ENCODE measurements at places on chromosomes 3 and 15.

DNA sequence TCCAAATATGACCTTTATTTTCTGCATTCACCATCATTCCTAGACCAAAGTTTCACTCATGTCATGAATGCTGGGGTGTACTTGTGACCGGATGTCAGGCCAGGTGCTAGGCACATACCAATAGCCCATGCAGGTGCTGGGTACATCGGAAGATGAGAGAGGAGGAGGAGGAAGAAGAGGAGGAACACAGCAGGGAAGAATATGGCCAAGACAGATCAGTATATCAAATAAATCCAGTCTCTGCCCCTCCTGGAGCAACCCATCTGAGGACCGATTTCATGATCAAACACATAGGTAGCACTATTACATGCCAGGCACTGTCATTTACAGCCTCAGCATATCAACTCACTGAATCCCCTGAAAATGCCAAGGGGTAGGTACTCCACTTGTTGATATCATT, 3.0 kb upstream of the WNT7A start:
- no peak for DNase-seq

- DNase-seq: no peak
Observed at GRCh38 chr15:36161771-36162212, 417.6 kb upstream of the CDIN1 start.

GRCh38 chr3:105545051-105545450, 178.3 kb downstream of the ALCAM start:
- no peak for DNase-seq

DNA sequence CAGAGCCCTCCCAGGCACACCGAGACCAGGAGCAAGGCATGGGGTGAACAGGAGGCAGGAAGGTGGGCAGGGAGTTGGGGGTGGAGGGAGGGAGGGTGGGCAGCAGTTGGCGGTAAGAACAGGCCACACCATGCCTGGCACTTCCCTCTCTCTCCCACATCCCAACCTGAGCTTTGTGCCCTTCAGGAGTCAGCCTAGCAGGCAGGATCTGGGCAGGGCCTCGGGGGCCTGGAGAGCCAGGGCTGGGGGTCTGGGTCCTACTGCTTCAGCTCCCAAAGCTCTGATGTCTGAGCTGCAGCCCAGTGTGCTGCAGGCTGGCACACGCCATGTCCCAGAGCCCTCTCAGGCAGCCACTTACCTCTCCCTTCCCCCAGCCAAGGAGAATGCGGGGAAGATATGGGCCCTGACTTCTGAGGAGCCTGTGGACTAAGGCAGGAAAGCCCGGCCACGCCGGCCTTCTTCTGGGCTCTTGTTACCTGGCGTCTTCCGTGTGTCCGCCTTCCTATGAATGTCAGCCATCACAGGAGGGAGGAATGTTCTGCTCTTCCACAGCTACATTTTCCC, 2.9 kb upstream of the MYL3 start:
- DNase-seq: no peak

DNA sequence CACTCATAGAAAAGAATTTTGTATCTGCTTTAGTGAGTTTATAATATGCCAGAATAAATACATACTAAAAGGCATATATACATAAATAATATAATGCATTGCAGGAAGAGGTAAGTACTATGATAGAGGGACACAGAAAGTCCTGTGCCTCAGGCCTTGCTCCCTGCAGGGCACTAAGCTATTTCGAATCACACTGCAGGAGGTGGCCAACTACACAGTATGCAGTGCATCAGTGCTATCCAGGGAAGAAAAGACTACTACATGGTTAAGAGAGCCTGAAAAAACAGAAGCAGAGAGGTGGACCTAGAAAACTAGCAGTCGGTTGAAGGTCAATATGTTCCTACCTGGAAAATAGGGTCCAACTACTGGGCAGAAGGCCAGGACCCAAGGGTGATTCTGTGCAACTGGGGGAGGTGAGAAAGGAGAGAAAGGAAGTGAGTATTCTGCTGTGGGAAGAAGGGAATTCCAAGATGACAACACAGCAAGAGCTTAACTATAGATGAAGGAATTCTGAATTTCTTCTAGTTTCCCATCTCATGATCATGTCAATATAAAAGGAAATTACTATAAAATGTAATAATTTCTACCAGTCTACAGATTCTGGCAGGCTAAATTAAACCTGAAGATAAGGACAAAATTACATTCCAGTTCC, 218.0 kb downstream of the ZBTB20 start:
- DNase-seq: no peak

DNA sequence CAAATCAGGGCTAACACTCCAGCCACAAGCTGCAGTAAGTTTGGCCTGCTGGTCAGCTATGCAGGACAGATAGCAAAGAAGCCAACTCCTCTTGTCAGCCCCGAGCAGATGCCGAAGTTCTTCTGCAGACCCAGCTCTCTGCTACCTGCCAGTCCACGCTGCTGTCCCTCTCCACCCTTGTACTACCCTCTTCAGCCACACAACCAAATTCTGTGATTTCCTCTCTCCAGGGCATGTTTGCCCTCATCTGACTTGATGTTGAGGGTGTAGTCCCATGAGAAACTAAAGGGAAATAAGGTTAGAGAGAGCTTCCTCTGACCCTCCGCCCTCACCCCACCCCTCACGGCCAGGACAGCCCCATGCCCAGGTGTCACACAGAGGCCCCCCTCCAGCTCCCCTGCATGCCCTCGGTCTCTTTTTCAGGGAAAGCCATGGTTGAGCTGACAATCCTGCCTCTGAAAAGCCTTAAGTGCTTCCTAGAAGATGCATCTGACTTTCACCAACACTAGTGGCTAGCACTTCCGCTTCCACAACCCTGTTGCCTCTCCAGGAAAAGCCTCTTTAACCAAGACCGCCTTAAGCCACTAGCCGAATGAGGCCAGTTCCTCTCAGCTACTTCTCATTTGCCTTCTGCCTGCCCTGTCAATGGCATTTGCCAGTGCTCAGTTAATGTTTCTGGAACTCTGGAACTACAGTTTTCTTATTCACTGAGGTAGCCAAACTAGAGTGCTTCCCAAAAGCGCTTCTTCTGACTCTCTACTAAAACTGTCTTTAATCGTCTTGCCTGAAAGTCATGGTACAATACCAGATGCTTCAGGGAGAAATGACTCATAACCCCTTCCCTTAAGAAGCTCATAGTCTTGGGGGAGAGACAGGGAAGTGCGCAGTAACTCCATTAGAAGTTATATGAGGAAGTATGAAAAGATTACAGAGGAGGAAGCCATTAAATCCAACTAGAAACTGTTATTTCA, 300.4 kb upstream of the STT3B start:
- DNase-seq: no peak

DNA sequence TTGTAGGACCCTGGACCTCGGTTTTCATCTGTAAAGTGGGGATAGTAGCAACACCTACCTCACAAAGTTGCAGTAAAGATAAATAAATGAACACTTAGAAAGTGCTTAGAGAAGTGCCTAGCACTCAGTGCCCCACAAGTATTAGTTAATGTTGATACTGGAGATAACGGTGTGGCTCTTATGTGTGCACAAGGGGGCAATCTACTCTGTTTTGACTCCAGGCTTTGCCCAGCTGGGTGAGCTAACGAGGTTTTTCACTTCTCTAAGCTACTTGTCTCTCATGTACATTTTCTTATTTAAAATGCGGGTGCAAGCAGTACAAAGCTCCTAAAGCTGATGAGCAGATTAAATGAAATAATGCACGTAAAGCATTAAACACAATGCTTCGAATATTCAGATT, 193.5 kb upstream of the ICE2 start:
- no peak for DNase-seq

DNA sequence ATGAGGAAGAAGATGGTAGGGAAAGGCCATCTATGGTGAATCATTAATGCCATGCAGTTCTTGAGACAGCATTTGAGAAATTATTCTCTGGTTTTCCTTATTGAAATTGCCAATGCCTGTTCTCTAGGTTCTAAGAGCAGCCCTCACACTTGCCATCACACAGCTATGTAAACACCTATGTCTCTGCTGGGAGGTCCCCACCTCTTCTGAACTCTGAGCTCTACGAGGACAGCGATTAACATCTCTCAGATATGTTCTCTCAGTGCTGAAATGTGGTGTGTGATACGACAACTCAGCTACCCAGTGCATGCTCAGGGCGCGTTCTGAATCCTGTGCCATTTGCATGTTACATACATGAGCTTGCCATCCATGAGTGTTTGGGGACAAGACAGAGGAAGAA, 131.3 kb upstream of the CTDSPL start:
- no peak for DNase-seq

- no peak for DNase-seq
Observed at GRCh38 chr3:25938566-25939325, 148.9 kb downstream of the OXSM start.

DNA sequence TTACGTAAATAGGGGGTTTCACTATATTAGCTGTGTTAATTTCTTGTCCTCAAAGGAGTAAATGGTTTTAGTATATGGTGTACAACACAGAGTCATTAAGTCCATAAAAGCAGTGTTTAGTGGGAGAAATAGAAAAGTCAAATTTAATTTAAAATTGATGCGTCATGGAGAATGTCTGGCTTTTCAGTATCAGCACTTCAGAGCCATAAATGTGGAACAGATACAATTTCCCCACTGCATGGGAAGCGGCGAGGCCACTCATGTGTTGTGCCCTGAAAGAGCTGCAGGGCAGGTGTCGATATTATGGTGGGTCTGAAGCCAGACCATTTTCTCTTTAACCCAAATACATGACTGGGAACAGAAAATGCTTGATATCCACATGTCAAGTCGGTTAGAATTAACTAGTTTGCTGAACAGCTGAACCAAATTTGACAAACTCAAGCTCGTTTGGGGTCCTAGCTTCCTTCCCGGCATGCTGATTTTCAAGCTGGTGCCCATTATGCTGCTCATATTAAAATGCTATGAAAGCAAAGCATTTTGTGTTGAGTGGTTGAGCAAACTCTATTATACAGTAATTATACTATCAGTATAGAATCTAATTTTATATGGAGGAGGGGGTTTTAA, 364.6 kb upstream of the TBL1XR1 start:
- no peak for DNase-seq

- DNase-seq: no peak
Observed at GRCh38 chr3:114634635-114635034, 340.8 kb downstream of the TIGIT start.

- DNase-seq: no peak
Observed at GRCh38 chr15:88563638-88564037, 17.2 kb upstream of the DET1 start.

DNA sequence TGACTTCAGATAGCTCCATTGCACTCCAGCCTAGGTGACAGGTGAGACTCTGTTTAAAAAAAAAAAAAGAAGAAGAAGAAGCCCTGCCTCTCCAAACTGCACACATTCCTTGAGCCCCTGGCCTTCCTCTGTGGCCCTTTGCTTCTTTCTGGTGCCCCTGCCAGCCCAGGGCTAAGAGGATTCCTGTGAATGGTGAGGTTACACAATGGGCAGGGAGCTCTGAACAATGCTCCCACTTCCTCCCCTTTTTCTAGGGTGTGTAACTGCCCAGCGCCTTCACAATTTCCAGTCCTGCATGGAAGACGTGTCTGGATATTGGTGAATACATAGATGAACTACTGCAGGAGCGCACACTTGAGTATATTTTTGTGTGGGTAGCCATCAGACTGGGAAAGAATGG, 3.6 kb upstream of the AMOTL2 start:
- no peak for DNase-seq

DNA sequence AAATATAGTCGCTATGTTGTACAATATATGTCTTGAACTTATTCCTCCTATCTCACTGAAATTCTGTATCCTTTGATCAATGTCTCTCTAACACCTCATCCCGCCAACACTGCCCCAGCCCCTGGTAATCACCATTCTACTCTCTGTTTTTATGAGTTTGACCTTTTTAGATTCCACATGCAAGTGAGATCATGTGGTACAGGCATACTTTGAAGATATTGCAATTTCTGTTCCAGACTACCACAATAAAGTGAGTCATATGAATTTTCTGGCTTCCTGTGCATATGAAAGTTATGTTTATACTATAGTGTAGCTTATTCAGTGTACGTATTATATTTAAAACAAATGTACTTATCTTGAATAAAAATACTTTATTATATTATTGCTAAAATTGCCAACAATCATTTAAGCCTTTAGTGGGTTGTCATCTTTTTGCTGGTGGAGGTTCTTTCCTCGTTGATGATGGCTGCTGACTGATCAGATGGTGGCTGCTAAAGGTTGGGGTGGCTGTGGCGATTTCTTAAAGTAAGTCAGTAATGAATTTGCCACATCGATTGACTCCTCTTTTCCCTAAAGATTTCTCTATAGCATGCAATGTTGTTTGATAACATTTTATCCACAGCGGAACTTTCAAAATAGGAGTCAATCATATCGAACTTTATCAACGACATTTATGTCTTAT, 257.2 kb downstream of the NFKBIZ start:
- DNase-seq: peak; percentile 26

DNA sequence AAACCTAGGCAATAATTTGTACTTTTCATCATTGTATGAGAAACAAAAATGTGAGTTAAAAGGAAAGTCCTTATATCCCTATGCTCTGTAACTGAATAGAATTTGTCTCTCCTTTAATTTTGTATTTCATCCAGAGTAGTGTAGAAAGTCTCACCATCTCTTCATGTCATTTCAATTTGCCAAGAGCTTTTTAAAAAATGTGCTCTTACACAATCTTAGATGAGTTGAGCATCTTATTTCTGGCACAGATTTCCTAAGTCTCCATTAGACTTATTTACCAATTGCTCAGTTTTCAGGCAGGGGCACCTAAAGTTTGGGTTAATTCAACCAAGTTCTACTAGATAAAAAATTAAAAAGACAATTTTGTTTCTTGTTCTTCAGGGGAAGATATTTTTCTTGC, 201.5 kb upstream of the RBMS3 start:
- DNase-seq: no peak

DNA sequence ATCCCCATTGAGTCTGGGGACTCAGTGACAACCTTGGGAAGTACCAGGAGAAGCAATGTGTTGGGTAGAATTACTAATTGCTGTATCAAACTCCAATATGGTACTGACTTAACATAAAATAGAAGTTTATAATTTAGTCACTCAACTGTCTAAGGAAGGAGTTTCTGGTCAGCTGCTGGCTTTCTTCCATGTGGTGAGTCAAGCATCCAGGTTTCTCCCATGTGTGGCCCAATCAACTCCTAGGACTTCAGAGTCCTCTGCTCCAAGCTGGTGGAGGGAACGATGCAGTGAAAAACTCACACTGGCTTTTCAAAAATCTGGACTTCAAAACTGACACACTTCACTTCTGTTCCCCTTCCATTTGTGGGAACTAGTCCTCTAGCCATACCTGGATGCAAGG, 25.2 kb downstream of the WNT5A start:
- DNase-seq: peak; percentile 71

GRCh38 chr3:144409319-144409718, 437.7 kb downstream of the DIPK2A start:
- DNase-seq: no peak

- DNase-seq: no peak
Observed at GRCh38 chr15:40806672-40807027, 239 bp upstream of the ZFYVE19 start.

GRCh38 chr15:59338414-59338813, 34.3 kb downstream of the MYO1E start:
- DNase-seq: no peak

GRCh38 chr3:165545059-165545458, 292.2 kb downstream of the BCHE start:
- no peak for DNase-seq

Measured in HS-5 (cell line).